Stimulated activated CD4-positive, alpha-beta T cell treated with anti-CD3 and anti-CD28 coated beads, Interleukin-1b, Interleukin-23, amount 100 ng/mL, for 1 hour (primary cell): ENCODE measurements at places on chromosomes 16 and 17.

DNA sequence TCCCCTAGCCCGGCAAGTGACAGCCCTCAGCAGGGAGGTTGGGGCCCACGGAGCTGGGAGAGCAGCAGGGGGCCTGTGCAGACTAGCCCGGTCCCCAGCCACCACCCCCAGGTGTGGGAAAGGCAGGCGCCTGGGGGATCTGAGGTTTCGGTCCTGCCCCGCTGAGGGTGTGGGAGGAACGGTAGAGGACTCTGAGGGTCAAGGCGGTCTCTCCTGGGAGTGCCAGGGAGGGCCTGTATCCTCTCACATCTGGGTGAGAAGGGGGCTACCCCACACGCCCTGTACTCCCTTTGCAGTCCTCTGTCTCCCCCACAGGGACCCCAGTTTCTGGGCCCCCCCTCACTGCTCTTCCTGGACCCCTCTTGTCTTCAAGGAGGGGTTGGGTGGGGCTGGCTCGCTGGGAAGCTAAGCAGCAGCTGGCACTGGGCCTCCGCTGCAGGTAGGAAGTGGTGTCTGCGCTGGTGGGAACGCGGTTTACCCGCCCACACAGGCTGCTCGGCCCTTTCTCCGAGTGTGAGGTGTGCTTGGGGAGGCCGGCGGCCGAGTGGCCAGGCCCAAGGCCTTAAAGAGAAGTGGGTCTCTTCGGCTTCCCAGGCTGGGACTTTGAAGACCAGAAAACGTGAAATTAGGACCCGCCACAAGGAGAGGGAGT, 15.4 kb downstream of the CD7 start:
- DNase-seq: no peak

DNA sequence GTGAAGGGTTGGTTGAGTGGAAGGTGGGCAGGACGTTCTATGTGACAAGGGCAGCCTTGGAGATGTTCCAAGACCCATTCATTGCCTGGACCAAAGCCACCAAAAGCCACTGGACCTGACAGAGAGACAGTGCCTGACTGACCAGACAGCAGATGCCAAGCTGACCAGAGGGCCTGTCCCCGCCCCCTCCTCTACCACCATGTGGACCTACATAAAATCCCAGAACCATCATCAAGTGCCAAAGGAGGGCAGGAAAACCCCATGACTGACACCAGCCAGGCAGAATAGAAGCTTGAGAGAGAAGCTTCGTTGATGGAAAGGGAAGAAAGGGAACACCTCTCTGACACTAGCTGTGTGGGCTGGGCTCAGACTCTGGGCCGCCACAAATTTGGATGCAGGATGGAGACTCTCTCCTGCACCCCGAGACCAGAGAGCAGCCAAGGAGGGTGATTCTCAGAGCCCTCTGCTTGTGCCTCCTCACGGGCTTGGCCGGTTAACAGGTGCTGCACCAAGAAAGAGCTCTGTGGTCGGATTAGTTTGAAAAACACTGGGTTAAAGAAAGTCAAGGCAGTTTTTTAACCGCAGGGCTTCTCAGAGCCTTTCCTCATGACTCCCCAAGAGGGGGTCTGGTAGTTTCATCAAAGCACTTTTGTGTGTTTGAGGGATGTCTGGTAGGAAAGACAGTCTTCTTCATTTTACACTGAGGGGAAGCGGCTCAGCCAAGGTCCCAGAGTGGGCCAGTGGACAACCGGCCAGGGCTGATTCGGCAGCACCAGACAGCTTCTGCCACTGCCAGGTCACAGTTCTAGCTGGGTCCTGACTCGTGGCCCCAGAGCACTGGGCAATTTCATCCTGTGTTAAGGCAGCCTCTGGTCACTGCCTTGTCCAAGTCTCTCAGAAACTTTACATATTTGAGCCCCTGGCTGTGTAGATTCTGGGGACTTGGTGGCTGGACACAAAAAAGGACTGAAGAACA, 1.7 kb downstream of the TNFRSF13B start:
- DNase-seq: no peak

DNA sequence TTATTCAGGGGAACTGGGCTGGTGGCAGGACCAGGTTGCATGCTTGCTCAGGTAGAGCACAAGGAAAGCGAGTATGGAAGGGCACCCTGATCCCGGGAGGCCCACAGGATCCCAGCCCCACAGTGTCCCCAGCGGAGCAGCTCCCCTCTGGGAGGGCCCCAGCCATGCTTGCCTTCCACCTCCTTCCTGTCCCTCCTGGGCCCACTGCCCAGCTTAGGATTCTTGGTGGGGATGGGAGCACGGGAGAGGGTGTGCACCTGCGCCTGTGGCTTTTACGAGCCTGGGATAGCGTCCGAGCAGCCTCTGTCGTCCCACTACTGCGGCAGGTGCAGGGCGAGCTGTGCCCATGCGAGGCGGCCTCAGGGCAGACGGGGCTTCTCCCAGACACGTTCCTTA, 114.5 kb downstream of the BANP start:
- DNase-seq: no peak

- no peak for DNase-seq
Observed at GRCh38 chr17:49741692-49742076, 22.2 kb downstream of the FAM117A start.

DNA sequence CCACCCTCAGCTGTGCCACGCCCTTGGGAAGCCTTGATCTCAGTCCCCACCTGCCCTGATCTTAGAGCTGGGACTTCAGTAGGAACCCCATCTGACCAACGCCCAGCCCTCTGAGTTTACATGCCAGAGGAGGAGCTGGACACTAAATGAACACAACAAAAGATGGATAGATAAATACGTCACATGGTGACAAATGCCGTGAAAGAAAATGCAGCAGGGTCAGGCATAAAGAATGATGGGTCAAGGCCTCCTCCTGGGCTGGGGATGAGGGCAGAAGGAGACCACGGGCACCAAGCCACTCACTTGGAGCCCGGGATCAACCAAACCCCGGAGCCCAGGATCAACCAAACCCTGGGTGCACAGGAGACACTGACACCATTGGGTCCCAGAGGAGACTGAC, 354.9 kb downstream of the C16orf95 start:
- no peak for DNase-seq

DNA sequence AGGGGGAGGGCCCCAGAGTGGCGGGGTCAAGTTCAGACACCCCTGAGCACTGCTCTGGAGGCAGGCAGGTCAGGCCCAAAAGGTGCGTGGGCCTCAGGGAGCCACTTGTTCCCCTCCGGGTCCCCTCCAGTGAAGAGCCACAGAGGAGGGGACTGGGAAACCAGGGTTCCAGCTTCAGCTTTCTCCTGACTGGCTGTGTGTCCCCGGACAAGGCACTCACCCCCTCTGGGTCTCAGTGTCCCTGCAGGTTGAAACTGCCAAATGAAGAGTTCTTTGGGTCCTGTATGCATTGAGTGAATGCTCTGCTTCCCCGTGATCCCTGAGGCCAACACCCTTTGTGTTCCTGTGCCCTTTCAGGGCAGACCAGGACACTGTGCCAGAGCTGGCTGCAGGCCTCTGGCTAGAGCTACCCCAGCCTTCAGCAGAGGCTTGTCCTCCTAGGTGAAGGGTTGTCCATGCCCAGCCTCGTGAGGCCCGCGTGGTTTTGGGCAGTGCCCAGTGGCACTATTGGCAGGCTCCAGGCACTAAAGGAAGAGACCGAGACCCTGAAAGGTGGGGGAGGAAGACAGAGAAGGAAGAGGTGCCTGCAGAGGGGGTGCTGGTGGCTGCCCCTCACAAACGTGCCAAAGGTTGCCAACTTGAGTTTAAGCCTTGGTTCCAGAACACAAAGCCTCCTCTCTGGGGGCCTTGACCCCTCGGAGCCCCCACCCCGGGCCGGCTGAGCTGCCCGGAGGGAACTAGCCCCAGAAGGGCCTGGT, 13.3 kb upstream of the WNT3 start:
- no peak for DNase-seq

GRCh38 chr16:80006241-80007215, 406.0 kb upstream of the MAF start:
- DNase-seq: no peak

DNA sequence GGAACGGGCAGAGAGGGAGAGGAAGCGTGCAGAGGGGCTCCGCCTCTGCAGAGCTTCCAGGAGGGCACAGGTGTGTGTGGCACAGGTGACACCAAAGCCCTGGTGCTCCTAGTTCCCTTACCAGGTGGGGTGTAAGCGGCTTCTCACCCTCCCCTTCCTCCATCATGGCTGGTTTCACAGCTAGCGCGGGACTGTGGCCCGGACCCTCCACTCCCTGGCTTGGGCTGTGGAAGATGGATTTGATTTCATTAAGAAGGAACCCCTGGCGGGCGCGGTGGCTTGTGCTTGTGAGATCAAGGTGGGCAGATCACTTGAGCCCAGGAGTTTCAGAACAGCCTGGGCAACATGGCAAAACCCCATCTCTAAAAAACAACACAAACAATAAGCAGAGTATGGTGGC, 241.2 kb upstream of the GSE1 start:
- no peak for DNase-seq

- no peak for DNase-seq
Observed at GRCh38 chr16:17776888-17777287, 306.1 kb upstream of the XYLT1 start.

DNA sequence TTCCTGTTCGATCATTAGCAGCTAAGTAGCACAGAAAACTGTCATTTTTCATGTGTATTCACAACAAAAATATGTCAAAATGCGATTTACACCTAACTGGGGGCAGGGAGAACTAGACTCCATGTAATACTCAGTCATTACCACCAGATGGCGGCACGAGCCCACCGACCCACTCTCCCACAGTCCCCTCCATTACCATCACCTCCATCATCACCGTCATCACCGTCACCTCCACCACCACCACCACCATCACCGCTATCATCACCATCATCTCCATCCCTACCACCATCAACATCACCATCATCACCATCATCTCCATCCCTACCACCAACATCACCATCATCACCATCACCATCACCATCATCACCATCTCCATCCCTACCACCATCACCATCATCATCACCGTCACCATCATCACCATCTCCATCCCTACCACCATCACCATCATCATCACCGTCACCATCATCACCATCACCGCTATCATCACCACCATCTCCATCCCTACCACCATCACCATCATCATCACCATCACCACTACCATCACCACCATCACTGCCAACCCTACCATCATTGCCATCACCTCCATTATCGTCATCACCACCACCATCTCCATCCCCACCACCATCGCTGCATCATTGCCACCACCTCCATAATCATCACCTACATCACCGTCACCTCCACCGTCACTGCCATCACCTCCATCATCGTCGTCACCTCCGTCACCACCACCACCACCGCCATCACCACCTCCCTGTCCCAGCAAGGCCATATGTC, 14.4 kb downstream of the NDUFAF8 start:
- peak; percentile 33 for DNase-seq

GRCh38 chr17:57260325-57261083, 4.2 kb downstream of the MSI2 start:
- DNase-seq: no peak

GRCh38 chr17:50627782-50628601, 6.7 kb upstream of the ABCC3 start:
- DNase-seq: no peak

GRCh38 chr17:8696426-8696825, 48.2 kb downstream of the CCDC42 start:
- DNase-seq: no peak

DNA sequence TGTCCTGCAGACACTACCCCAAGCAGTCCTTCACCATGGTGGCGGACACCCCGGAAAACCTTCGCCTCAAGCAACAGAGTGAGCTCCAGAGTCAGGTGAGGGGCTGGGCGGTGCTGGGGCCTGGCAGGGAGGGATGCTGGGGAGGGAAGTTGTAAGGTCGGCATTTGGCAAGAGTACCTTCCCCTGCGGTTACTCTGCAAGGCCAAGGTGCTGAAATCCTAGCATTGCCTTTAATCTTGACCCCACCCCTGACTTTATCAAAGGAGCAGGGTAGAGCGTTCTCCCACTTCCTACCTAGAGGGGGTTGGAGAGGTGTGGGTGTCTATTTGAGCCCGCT, 20.5 kb downstream of the LASP1 start:
- no peak for DNase-seq

DNA sequence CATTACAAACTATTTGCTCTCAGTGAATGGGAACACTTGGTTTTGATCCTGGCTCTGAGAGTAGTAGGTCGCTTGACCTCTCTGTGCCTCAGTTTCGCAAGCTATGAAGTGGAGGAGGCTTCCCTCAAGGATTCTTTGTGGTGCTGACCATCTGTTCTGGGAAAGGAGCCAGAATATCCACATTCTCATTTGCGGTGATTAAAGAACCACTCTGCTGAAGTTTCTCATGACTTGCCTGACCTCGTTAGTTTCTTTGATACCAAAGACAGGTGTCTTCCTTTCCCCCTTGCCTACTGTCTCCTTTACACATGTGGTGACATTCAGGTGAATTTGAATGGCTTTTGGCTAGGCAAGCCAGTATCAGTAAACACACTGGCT, 116.0 kb downstream of the SNX29 start:
- no peak for DNase-seq

GRCh38 chr16:78244131-78244895, 144.9 kb downstream of the WWOX start:
- no peak for DNase-seq

DNA sequence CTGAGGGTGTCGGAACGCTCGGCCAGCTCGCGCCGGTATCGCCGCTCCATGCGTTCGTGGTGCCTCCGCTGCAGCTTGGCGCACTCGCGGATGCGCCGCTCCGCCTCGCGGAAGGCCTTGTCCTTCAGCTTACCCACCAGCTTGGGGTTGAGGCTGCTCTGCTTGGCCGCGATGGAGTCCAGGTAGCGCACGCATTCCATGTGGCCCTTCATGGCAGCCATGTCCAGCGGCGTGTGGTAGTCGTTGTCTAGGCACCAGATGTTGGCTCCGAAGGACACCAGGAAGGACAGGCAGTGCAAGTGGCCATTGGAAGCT, 2.8 kb downstream of the USH1G start:
- no peak for DNase-seq

- no peak for DNase-seq
Observed at GRCh38 chr16:12231666-12232065, 255.1 kb downstream of the SNX29 start.

GRCh38 chr17:81184555-81184954, 18.5 kb upstream of the AATK start:
- DNase-seq: no peak

- DNase-seq: no peak
Observed at GRCh38 chr17:8825802-8826201, 26.6 kb upstream of the MFSD6L start.

GRCh38 chr16:78786635-78787034, 687.2 kb downstream of the WWOX start:
- no peak for DNase-seq

DNA sequence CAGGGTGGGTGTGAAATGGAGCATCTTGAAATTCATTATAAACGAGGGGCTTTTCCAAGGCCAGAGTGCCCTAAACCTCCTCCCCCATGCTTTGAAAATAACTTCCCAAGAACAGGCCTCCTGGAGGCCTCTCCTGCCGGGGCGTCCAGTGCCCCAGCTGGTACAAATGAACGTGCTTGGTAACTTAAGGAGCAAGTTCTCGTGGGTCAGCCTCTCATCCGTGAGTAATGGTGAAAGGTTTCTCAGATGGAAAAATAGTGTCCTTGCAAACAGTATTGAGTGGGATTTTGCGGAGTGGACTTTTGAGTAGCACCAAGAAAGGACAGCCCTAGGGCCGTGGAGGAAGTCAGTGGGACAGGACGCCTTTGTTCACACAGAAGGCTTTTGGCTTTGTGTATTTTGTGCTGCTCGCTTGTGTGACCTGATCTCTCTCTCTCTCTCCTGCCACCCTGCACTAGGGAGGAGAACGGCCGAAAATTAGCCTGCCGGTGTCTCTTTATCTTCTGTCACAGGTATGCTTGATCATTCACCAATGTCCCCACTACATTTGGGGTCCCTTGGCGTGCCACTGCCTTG, 34.6 kb downstream of the CLEC16A start:
- DNase-seq: no peak
